ENCODE measurements at places on chromosomes 12 and 14.

- no peak for DNase-seq
Observed at GRCh38 chr12:68178774-68179439, 19.4 kb upstream of the IFNG start.

DNA sequence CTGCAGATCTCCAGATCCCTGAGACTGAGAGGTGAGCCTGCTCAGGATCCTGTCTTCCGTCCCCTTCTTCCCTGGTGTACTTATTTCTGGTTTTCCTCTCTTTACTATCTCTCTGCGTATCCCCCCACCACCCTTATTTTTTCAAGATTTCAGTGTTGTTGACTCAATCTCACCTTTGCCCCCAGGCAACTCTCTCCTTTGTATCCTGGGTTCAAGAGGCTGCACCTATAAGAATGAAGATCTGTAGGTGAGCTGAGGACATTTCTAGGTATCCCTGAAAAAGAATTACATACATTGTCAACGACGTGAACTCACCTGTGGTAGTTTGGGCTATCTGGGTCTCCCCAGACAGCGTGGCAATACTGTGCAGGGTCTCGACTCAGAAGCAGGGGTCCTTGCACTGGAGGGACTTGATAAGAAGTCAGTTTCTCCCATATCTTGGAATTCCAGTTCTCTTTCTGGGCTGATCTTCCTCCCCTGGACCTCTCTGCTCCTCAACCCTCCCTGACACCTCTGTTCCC lies 659 bp downstream of the CIROP start:
- DNase-seq: no peak

DNA sequence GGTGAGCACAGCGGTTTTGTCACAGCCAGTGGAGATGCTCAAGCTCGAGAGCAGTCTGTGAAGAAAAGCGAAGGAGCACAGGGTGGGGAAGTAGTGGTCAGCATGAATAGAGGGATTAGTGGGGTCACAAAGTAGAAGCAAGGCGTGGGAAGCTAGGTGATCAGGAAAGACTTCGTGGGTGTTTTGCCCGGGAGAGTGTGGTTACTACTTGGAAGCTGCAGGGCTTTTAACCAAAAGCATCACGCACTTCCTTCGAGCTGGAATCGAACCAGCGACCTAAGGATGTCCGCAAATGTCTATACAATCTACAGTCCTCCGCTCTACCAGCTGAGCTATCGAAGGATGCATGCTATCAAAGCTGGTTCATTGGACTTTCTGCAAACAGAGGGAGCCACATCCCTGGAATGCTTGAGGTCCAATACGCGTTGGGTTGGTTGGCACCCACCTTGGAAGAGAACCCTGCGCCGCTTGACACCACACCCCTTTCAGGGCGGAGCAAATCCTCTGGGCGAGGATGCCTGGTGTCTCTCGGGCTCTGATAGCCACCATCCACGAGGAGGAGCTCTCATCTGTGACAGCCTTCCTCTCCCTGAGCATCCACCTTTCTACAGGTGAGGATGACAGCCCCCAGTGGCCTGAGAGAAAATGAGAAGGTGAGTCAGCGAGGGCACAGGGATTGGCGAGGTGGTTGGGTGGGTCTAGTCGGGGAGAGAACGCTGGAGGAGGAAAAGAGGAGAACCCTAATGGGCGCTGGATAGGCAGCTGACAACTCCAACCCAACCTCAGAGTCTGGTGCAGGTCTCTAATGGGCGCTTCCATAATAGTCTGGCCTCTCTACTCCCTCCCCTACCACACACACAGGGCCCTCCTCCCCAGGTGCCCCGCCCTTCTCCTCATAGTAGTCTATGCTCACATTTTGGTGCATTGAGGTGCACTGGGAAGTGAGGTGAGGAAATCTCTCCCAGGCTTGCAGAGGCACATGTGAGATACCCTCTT lies 16.0 kb upstream of the OR6S1 start:
- no peak for DNase-seq

- DNase-seq: no peak
Observed at GRCh38 chr12:49261721-49262120, 3.2 kb upstream of the TUBA1C start.

DNA sequence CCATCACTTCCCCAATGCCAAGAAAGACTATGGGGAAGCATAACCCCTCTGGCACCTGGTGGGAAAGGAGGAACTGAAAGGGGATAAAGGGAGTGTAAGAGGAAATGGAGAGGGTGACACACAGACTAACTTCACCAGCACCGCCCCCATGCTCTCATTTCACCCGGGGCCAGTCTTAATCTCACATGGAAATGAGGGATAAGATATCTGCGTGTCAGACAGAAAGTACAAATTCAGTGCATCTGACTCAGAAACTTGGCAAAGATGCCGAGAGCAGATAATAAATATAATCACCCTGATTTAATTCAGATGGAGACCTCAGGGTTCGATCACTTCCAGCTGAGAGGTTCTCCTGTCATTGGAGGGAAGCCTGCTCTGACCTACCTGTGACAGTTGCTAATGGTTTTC lies 191.6 kb downstream of the DUSP6 start:
- no peak for DNase-seq

- DNase-seq: no peak
Observed at GRCh38 chr14:74240794-74241651, 1.8 kb downstream of the VSX2 start.

GRCh38 chr14:91906374-91906773 lies 39.0 kb upstream of the TC2N start:
- no peak for DNase-seq

Measured in activated CD4-positive, alpha-beta T cell treated with anti-CD3 and anti-CD28 coated beads, Interleukin-2, amount 50 U/mL, for 4 hours (primary cell).